H54 (cell line): ENCODE measurements at places on chromosomes 4 and X.

- DNase-seq: no peak
Observed at GRCh38 chrX:49673394-49673793, 22.4 kb downstream of the PAGE1 start.

DNA sequence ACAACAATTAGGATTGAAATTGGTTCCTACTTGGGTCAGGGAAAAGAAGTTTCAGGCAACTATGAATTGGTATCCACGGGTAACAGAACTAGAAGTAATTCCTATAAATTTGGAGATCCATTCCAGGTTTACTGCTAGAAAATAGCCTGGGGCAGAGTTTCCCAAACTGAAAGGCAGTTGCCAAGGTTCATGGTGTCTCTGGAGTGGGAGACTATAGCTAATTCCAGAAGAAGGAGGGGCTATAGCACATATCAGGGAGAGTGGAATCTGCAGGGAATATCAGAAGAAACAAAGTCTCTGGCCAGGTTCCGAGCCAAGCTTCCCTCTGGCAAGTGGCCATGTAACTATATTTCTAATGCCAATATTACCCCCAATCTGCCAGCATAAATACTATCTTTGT lies 166.3 kb downstream of the GALNTL6 start:
- DNase-seq: no peak

- DNase-seq: no peak
Observed at GRCh38 chr4:180798036-180798577, 1445.1 kb upstream of the TENM3 start.

- no peak for DNase-seq
Observed at GRCh38 chr4:39818646-39819045, 120.7 kb downstream of the UBE2K start.

DNA sequence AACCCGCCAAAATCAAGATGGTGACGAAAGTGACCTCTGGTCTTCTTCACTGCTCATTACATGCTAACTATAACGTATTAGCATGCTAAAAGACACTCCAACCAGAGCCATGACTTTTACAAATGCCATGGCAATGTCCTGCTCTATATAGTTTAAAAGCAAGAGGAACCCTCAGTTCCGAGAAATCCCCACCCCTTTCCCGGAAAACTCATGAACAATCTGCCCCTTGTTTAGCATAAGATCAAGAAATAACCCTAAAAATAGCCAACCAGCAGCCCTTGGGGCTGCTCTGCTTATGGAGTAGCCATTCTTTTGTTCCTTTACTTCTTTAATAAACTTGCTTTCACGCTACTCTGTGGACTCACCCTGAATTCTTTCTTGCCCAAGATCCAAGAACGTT lies 463.5 kb upstream of the FAM241A start:
- no peak for DNase-seq

- no peak for DNase-seq
Observed at GRCh38 chr4:86675548-86675947, 81.4 kb downstream of the PTPN13 start.

- no peak for DNase-seq
Observed at GRCh38 chrX:112851806-112852205, 11.2 kb upstream of the AMOT start.

DNA sequence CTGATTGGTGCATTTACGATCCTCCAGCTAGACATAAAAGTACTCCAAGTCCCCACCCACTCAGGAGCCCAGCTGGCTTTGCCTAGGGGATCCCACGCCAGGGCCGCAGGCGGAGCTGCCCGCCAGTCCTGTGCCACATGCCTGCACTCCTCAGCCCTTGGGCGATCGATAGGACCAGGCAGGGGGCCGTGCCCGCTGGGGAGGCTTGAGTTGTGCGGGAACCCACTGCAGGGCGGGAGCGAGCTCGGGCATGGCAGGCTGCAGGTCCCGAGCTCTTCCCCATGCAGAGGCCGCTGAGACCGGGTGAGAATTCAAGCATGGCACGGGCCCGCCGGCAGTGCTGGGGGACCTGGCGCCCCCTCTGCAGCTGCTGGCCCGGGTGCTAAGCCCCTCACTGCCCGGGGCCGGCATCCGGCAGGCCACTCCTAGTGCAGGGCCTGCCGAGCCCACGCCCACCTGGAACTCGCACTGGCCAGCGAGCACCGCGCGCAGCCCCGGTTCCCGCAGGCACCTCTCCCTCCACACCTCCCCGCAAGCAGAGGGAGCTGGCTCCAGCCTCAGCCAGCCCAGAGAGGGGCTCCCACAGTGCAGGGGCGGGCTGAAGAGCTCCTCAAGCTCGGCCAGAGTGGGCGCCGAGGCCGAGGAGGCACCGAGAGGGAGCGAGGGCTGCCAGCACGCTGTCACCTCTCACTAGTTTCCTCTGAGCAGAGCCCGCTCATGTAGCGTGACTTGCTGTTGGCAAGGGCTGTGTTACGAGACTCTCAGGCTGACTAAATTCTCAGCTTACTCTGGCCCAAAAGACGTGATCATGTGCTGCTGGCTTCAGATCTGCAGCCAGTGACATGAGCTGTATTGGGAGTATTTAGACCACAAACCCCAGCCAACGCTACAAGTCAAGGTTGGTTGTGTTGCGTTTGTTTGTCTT lies 87.5 kb downstream of the TRAPPC11 start:
- no peak for DNase-seq

DNA sequence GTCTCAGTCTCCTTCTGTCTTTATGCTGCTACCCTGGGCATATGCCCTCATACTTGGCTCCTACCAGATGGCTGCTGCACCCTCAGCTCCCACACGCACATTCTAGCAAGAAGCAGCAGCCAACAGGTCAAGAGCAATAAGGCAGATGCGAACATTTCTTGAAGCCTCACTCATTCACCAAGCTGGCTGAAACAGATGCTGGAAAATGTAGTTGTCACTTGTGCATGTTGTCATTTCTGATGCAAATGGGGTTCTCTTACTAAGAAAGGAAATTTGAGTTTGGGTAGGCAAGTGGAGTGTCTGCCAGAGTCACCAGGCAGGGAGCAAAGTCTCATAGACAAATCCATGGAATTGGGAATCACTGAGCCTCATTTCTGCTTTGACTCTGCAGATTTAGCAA lies 57.4 kb upstream of the SORBS2 start:
- DNase-seq: no peak

- DNase-seq: no peak
Observed at GRCh38 chrX:23953908-23954269, 46.1 kb downstream of the CXorf58 start.

- DNase-seq: no peak
Observed at GRCh38 chr4:27861802-27862201, 1001.2 kb downstream of the STIM2 start.

GRCh38 chr4:4386736-4387392 lies at the start of gene NSG1:
Gene NSG1, plus strand, starts transcription at chr4:4387102. Its CDS starts 528 bp downstream, at chr4:4387630.
- DNase-seq: no peak
